CD4-positive, alpha-beta T cell treated with Interleukin-1 beta for 1 hour (primary cell): ENCODE measurements at places on chromosomes 12 and 14.

DNA sequence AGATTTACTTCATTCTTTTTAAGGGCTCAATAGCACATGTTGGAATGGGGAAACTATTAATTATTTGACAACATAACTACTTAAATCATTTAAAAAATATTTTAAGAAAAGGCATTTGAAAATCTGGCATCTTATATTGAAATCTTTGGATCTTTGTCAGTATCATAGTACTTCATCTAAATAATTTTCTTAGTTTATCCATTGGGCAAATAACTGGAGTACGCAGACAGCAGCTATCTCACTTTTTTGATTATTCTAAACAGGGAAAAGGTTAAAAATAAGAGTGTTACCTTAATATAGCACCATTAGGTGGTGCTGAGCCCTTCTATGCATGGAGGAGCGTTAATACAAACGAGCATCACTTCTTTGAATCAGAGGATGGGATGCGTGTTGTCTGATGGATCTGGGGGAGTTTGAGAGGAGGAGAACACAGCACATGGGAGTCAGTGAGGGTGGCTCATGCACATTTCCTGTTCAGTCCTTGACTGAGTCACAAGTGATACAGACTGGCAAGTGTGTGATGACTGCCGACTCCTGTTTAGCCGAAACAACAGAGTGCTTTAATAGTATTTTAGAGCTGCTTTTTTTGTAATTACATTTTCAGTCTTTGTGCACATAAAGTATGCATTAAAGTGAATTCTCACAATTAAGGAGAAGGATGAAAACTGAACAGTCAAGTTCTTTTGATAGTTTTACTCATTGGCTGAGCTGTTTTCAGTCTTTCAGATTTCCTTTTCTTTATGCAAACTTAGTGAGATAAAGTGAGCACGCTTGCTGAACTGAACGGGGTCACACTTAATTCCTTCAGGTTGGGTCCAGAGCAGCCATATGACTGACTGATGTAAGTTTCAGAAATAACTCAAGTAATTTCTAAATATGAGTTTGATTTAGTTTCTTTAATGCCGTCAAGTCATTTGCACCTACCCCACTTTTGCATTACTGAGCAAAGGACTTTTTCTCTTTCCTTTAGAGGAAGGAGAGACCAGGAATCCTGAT is 92.7 kb downstream of the DIP2B start:
- DNase-seq, result peak; percentile 22

DNA sequence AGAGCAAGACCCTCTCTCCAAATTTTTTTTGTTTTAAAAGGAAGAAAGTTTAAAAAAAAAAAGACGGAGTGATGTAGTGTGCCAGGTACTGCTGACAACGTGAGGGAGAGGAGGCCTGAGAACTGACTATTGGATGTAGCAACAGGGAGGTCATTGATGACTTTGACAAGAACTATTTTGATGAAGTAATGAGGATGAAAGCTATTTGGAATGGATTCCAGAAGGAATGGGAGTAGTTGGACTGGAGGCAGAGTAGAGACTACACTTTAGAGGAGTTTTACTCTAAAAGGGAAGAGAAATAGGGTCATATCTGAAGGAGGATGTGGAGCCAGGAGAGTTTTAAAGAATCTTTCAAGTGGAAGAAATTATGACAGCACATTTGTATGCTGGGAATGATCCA is 27.8 kb upstream of the SLC38A2 start:
- no peak for DNase-seq

GRCh38 chr12:94080341-94081009 is 67.9 kb upstream of the PLXNC1 start:
- no peak for DNase-seq

- DNase-seq, result no peak
Observed at GRCh38 chr12:107568718-107569117, 116.9 kb upstream of the PWP1 start.

GRCh38 chr14:48936362-48936761 is 649.8 kb downstream of the RPS29 start:
- no peak for DNase-seq

GRCh38 chr12:132029503-132030300 is 80.0 kb downstream of the EP400 start:
- DNase-seq, result no peak

GRCh38 chr12:62599854-62600437 is 133.3 kb downstream of the MON2 start:
- no peak for DNase-seq

DNA sequence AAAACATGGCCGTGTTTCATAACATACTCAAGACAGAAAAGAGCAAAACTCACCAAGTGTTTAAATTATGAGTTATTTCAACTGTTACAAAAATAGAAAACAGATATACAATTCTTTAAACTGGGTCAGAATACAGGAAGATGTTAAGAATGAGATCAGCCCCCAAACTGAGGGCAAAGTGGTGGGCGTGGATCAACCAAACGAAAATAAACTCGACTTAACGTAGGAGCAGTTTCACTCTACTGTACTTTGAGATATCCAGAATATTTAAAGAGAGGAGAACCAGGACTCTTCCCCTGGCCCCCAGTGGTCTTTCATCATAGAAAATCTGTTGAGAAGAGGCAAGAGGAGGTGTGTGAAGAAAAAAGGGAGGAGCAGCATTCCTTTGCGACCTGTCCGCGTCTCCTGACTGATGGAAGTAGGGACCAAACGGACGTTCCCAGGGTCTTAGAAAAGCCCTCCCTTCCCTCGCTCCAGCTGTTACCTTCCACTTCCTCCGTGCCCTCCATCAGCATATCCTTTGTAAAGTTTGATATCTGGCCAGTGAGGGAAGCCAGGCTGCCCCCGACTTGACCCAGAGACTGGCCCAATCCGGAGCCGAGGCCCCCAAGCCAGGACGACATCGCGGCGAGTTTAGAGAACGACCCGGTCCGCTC is 668 bp downstream of the TRIP11 start:
- DNase-seq, result peak; percentile 21

DNA sequence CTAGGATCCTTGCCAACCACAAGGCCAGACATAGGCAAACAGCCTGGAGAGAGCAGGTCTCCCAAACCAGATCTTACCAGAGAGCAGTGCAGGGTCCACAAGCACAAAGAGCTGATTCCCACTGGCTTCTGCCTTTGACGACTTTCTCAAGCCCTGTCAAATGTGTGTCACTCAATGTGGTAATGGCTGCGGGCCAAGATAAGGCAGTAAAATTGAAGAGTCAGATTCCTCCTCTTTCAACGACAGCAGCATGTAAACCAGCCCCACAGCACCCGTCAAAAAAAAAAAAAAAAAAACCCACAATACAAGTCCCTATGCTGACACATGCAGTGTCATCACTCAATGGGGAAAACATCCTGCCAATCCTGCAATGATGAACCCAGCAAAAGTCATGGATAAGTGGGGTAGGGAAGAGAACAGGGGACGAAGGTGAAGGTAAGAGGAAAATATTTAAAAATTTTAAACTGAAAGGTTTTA is at the start of gene STON2:
Gene STON2 (minus strand): TSS at position 123 of the 477 bp plus-strand sequence. CDS start 1,942 bp downstream, outside the sequence.
- DNase-seq, result peak; percentile 42

GRCh38 chr14:104294628-104294982 is 156.2 kb downstream of the KIF26A start:
- no peak for DNase-seq

- DNase-seq, result no peak
Observed at GRCh38 chr12:91070936-91071335, 13.1 kb upstream of the KERA start.

DNA sequence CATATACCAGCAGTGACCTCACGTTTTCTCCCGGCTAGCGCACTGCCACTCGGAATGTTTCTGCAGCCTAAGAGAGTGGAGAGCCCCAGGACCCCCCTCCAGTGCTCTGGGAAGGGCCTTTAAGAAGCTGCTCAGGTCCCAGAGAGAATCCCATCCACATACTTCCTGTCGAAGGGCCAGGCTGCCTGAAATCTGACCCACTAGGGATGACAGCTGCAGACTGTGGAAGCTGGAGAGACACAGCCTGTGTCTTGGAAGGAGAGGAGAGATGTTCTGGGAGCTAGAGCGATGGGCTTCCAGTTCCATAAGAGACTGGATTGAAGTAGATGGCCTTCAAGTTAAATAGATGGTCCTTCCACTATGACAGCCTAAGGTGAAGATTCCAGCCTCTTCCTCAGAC is 54.4 kb downstream of the IQSEC3 start:
- DNase-seq, result no peak

DNA sequence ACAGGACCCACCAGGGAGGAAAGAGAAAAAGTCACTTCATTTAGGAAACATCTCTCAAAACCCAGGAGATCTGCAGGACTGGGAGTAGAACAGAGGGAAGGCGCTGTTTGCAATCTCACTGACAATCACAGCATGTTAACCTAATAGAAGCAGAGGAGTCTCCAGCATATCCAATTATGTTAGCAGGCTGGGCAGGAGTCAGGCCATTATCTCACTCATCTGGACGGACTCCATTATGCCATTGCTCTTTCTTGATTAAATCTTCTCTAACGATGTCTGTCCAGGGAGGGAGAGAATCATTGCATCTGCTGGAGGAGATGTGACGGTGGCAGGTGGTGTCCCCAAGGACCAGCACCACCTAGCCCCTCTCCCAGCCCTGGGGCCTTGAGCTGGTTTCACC is 203.8 kb upstream of the SFSWAP start:
- DNase-seq, result no peak

GRCh38 chr12:95870897-95871296 is 12.1 kb downstream of the SNRPF start:
- DNase-seq, result no peak

- no peak for DNase-seq
Observed at GRCh38 chr14:64569138-64569631, 19.4 kb downstream of the PPP1R36 start.

- DNase-seq, result no peak
Observed at GRCh38 chr14:64817631-64818030, 62.1 kb downstream of the SPTB start.

DNA sequence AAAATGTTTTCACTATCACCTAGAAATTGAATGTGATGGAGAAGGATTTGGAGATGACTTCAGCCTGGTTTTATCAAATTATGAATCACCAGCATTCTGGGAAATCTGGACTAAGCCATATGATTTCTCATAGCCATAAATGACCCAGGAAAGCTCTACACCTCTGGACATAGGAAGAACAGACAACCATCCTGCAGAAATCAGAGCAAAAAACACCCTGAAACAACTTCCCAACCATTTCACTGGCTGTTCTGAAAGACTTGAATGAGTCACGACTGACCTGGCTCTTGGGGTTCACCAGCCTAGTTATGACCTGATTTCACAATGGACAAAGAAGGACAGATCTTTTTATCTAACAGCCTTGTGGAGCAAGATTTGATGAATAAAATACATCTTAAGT is 123.8 kb downstream of the KCNH5 start:
- no peak for DNase-seq

DNA sequence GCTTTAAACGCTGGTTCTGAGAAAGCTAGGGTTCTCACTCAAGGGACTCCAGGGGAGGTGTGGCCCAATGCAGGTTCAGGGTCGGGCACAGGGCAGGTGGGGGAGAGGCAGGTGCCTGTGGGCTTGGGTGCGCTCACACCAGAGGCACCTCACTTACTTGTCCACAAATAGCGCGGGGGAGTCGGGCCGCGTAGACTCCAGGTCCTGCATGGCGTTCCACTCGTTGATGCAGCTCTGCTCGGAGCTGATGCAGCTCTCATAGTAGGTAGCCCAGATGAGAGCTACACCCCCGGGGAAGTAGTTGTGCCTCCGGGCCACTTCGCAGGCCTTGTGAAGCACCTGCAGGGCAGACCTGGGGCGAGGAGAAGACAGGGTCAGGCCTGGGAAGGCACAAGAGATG is 49.9 kb downstream of the SSH1 start:
- no peak for DNase-seq

DNA sequence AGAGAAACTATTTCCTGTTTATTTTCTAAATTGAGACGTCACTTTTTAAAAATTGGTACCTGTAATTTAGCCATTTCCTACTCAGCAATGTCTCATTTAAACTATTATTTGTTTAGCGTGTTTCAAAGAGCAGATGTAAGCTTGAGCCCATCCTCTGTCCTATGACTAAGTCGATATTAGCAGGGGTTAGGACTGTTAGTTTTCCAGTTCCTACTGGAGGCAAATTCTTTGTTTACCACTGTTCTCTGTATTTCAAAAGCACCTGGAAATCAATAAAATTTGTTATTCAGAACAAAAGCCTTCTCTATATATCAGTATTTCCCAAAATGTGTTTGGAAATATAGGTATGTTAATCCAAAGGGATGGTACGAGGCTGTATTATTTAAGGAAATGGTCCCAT is 42.4 kb downstream of the MDM2 start:
- no peak for DNase-seq

DNA sequence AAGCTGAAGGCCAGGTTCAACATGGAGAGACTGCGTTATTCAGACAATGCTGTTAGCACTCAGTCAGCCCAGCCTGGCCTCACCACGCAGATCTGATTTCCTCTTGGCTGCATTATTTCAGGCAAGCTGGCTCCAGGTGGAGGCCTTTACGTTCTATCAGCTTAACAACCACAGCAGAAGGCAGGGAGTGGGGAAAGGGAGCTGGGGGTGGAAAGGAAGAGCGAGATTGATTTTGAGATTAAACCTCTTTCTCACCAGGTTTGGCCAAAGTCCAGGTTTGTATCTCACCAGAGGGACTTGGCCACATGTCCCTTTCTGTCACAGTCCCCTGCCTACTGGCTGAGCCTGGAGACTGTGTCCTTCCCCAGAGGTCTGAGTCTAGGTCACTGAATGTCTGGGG is 543.7 kb upstream of the TMEM132C start:
- DNase-seq, result no peak

DNA sequence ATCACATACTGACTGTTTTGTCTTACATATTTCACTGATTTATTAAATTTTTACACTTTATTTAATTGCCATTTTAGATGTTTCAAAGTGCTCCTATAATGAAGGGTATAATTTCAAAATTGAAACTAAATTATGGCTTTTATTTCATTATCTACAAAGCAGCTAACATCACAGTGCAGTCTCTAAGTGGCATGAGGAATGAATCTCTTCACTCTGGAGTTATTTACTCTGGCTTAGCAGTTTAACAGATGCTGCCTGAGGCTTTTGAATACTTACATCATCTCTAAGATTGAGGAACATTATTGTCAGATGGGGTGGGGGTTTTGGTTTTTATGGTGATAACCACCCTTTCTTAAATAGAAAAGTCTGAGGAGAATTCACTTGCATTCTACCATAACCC is 386.4 kb downstream of the TRHDE start:
- DNase-seq, result no peak

- DNase-seq, result no peak
Observed at GRCh38 chr14:73712540-73713180, 1.5 kb downstream of the PNMA1 start.

- DNase-seq, result no peak
Observed at GRCh38 chr12:2526371-2526770, 268.4 kb upstream of the FKBP4 start.

DNA sequence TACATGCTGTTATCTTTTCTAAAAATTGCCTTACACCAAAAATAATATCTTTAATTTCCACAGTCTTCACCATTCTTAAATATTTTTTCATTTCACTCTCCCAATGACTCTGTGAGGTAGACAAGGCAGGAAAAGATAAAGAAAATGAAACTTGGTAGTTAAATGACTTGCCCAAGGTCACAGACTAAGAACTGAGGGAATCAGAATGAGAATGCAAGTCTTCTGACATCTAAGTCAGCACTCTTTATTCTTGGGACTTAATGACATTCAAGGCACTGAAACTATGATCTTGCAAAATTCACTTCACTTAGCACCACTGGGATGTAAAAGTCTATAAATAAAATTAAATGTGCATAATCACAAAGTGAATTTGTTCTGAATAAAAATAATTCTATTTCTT is 104.5 kb downstream of the SLC2A13 start:
- DNase-seq, result no peak

GRCh38 chr12:119659289-119659897 is 8.5 kb upstream of the PRKAB1 start:
- DNase-seq, result peak; percentile 36
